CD4-positive, alpha-beta T cell treated with Interleukin-1 beta for 1 hour (primary cell): ENCODE measurements at places on chromosomes 6 and 20.

GRCh38 chr20:4217349-4217841, 202.0 kb upstream of the RNF24 start:
- no peak for DNase-seq

DNA sequence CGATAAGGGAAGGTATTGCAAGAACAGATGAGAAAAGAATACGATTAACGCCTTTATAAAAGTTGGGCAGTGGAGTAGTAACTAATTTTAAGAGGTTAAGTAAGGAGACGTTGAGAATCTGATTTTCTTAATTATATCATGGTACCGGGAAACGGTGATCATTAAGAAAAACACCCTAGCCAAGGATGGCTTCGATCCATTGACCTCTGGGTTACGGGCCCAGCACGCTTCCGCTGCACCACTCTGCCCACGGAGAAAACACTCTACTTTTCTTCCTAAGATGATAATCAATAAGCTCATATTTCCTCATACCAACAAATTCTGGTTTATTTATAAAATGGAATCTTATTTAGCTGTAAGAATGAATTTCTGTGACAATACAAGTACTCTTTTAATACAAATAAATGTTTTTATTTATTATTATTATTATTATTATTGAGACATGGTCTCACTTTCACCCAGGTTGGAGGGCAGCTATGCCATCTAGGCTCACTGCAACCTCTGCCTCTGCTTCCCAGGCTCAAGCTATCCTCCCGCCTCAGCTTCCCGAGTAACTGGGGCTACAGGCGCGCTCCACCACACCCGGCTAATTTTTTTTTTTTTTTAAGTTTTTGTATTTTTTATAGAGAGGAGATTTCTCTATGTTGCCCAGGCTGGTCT, 8.3 kb downstream of the POM121L2 start:
- no peak for DNase-seq

GRCh38 chr6:31057426-31058003, 47.2 kb downstream of the MUC22 start:
- no peak for DNase-seq

DNA sequence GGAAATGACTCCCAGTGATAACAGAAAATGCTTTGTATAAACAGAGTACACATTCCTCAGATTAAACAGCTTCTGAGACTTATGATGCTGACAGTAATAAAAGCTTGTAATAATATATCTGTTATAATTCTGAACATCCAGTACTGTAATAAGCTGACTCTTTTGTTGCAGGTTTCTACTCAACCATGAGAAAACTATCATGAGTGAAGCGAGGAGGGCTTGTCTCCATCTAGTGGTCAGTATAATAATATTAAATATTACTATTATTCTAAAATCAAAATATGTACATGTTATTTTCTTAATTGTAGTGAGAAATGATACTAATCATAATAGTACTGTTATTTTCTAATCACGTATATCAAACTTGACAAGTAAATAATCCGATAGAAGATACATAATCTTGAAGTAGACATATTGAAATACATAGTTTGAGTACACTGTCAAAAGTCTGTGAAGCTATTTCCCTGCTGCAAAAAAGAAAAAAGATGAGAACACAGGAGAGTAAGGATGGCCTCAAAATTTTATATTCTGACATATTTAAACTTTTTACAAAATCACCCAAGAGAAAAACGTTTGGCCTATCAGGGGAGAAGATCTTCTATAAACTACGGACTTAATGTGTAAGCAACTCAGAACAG, 183.1 kb downstream of the MOXD1 start:
- DNase-seq = no peak
